Jurkat, Clone E6-1 (cell line): ENCODE measurements at places on chromosomes 1 and 21.

- DNase-seq, result no peak
Observed at GRCh38 chr1:82215056-82215852, 414.5 kb downstream of the ADGRL2 start.

GRCh38 chr1:24905979-24906720, 23.9 kb downstream of the RUNX3 start:
- DNase-seq, result no peak

DNA sequence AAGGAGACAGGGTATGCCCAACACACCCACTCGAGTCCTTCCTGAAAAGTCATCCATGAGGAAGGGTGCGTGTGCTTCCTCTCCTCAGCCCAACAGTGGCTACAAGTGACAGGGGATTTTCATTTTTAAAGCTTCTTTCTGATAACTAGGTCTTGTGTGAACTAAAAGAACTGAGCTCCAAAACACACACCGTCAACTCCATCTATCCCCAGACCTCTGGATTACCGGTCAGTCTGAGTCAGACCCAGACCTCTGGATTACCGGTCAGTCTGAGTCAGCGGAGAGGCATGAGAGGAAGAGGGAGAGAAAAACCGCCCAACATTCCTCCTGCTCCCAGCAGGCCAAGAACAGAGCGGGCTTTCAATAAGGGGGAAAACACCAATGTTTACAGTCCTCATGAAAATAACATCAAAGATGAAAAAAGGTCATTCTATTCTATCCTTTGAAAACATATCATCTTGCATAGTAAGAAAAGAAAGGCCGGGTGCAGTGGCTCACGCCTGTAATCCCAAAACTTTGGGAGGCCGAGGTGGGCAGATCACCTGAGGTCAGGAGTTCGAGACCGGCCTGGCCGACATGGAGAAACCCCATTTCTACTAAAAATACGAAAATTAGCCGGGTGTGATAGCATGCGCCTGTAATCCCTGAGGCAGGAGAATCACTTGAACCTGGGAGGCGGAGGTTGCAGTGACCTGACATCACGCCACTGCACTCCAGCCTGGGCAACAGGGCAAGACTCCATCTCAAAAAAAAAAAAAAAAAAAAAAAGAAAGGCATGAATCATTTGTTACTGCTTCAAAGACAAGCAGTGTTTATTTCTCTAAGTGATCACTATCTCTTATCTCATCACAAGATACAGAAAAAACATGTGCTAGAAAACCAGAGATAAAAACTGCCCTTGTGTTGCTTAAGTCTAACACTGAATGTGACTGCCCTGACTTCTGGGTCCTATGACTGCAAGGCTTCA, 3.4 kb downstream of the PTTG1IP start:
- DNase-seq, result peak; percentile 80

- DNase-seq, result no peak
Observed at GRCh38 chr1:24748191-24749121, 3.2 kb downstream of the CLIC4 start.

- DNase-seq, result no peak
Observed at GRCh38 chr1:42956739-42957138, 1.9 kb downstream of the SLC2A1 start.

GRCh38 chr1:161267321-161267720, 8.8 kb downstream of the PCP4L1 start:
- DNase-seq, result no peak

DNA sequence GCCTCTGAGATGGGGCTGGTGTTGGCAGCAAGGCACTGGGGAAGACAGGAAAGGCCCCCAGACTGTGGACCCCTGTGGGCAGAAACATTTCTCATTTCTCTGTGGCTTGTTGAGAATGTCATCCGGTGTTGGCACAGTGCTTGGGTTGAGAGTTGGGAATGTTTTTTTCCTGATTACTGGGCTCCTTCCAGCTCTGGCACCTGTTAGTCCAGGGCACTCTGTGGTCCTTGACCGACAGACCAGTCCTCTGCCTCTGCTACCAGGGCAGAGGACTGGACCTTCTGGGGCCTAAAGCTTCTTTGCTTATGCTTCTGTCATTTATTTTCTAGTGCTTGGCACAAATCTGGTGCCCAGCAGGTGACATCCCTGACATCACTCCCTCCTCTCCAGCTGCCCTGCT, 4.8 kb upstream of the SPRR5 start:
- DNase-seq, result no peak

DNA sequence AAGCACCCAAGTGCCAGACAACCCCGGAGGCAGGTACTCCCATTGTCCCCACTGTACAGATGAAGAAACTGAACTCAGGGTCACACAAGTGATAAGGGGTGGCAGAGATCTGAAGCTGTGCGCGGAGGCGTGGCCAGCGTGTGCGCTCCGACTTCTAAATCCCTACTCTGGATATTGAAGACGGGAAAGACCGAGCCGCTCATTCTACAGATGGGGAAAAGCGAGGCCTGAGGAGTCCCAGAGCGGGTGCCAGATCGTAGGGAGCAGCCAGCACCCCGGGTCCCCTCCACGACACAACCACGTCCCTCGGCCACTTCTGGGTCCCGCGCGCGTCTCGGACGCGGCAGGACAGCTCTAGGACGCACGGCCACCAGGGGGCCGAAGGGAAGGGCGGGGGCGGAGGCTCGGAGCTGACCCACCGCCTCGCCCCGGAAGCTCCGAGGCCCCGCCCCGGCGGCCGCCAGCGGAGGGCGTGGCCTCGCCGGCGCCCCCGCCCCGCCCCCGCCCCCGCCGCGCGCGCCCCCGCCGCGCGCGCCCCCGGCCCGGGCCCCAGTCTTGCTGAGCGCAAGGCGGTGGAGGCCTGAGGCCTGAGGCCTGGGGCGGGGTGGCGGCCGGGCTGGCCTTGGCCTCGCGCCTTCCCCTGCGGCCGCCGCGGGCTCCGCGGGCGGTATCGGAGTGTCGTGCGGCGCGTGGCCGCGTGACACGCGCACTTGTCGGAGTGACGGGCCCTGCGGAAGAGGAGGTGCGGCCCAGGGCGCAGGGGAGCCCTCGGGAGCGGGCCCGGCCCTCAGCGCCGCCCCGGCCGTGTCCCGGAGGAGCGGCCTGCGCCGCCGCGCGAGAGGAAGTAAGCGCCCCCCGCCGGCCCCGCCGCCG, at the start of gene H6PD:
Gene H6PD (plus strand): TSS at position 552 of the 873 bp plus-strand sequence. CDS start 10,161 bp downstream, outside the sequence.
- DNase-seq, result peak; percentile 53

- DNase-seq, result no peak
Observed at GRCh38 chr1:1364266-1364665, 5.9 kb upstream of the MXRA8 start.

- DNase-seq, result no peak
Observed at GRCh38 chr1:16367968-16368890, 1.2 kb downstream of the SZRD1 start.

DNA sequence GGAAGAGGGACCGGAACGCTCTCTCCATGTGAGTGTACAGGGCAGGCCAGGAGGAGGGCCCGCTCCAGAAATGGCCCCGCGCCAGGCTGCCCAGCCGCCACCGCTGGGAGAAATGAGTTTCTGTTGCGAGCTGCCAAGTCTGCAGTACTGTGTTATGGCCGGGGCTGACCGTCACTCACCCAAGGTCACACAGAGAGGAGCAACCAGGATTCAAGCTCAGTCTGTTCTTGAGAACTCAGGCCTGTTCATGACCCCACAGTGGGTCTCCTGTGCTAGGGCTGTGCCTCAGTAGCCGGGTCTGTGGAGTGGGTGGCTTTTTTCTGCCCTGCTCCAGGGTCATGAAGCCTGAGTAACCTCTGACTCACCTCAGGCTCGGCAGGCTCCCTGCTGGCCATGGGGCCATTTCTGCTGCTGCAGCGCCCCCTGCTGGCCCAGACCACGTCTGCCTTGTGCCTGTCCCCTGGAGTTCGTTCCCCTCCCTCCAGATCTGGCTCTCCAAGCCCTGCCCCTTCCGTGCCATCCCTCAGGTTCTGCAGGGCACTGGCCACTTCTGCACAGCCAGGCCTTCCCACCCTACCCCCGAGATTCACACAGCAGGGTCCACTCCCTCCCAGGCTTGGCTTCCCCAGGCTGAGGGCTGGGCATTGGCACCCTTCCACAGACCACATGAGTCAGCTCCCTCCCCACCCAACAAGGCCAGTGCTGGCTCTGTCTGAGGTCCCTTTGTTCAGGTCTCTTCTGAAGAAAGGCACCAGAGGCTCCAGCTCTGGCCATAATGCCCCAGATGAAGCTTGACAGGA, 51.8 kb downstream of the EDN2 start:
- peak; percentile 20 for DNase-seq
